ENCODE measurements at places on chromosomes 13 and 19. TPM values are rescaled to one million over a fixed set of nuclear protein-coding genes. Genes with fewer than 3 reads are reported as not detected.

Gene SPACA4
- 0.64 TPM for total RNA-seq

Gene IRGC
- not detected for total RNA-seq

Gene ERICH4
- not detected for total RNA-seq

Gene MBD3L4
- total RNA-seq: not detected

Gene SIGLEC11
- not detected for total RNA-seq

Gene ANGPTL8
- not detected for total RNA-seq

Gene KLK6
- 106 TPM for total RNA-seq

Gene C1QTNF9B
- total RNA-seq: not detected

Gene LRFN3
- 7.7 TPM for total RNA-seq

Gene DAND5
- not detected for total RNA-seq

Gene CILP2
- total RNA-seq: not detected

Gene PHF11
- total RNA-seq: 21.7 TPM

Gene LGALS7
- 684 TPM for total RNA-seq

Gene WDR62
- total RNA-seq: 2.4 TPM

Gene CACNG7
- not detected for total RNA-seq

Gene KLK7
- 146 TPM for total RNA-seq

Gene CEBPA
- total RNA-seq: 18.3 TPM

Gene BCL2L12
- 23.5 TPM for total RNA-seq

All from esophagus mucosa (tissue), 1 donor.